Stimulated activated CD8-positive, alpha-beta memory T cell treated with anti-CD3 and anti-CD28 coated beads, Interleukin-15, amount 100 ng/mL, for 24 hours (primary cell): ENCODE measurements at places on chromosomes 11 and 22.

DNA sequence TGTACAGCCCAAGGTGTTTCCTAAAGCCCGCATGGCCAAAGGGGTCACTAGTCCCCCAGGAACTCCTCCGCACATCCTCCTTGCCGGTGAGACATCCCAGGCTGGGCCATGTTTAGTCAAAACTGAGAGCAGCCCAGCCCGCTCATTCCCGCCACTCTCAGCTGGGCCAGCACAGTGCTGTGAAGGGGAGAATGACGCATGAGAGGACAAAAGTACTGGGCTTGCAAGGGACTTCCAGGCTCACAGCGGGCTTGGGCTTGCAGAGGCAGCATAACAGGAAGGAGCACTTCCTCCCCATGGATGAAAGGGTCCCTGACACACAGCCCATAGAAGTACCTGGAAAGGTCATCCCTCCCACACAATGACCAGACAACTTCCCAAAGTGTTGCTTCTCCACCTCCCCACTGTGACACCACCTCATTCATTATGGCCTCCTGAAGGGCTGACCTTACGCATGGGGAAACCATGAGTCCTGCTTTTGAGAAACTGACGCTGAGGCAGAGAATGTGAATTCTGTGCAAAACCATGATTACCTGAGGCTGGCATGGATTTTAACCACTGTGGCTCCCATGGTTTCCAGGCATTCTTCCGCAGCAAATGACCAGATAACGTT, 19.1 kb downstream of the ETS1 start:
- DNase-seq = no peak

DNA sequence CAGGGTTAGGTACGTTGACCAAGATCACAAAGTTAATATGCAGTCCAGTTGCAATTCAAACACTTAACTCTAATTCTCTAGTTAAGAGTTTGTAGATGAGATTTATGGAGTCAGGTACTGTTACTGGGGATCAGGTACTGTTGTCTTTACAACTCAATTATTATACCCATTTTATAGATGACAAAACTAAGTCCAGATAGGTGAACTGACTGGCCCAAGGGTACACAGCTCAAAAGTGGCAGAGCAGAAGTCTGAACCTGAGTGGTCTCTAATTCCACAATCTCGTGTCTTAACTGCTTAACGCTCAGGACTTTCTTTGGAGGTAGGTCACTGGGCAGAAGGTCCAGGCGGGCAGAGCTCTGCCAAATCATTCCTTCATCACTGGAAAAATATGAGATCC, 77.5 kb downstream of the DSCAML1 start:
- no peak for DNase-seq

DNA sequence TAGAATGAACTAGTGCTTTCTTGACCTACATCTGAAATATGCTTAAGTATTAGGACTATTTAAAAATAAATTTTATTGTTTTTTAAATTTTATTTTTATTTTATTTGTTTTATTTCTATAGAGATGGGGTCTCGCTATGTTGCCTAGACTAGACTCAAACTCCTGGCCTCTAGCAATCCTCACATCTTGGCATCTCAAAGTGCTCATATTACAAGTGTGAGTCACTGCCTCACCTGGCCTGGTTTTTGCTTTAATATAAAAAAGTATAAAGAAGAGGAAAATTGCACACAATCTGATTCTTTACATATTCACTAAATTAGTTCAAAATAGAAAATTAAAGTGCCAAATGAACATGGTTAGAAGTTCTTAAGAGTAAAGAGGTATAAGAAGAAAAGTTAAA, 37.5 kb downstream of the HEPHL1 start:
- DNase-seq = no peak

DNA sequence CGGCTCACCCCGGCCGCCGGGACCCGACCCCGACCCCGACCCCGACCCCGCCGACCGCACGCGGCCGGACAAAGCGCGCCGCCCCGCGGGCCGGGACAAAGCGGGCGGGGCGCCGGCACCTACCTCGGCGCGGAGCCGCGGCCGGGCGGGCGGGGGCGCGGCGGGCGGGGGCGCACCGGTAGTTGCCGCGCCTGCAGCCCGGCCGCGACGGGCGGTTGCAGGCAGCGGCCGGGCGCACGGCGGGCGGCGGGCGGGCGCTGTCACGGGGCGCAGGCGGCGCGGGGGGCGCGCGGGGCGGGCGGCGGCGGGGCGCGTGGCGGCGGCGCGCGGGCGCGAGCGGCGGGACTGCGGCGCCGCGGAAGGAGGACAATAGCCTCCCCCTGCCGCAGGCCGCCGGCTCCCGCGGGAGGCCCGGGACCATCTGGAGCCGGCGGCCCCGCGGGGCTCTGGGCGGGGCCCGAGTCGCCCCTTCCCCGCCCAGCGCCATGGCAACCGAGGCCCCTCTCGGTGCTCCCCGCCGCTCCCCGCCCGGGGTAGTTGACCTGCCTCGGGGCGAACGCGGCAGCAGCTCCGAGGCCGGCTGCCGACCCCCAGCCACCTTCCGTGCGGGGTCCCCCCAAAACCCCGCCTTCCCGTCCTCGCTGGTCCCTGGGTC, 851 bp downstream of the SPTBN2 start:
- no peak for DNase-seq

DNA sequence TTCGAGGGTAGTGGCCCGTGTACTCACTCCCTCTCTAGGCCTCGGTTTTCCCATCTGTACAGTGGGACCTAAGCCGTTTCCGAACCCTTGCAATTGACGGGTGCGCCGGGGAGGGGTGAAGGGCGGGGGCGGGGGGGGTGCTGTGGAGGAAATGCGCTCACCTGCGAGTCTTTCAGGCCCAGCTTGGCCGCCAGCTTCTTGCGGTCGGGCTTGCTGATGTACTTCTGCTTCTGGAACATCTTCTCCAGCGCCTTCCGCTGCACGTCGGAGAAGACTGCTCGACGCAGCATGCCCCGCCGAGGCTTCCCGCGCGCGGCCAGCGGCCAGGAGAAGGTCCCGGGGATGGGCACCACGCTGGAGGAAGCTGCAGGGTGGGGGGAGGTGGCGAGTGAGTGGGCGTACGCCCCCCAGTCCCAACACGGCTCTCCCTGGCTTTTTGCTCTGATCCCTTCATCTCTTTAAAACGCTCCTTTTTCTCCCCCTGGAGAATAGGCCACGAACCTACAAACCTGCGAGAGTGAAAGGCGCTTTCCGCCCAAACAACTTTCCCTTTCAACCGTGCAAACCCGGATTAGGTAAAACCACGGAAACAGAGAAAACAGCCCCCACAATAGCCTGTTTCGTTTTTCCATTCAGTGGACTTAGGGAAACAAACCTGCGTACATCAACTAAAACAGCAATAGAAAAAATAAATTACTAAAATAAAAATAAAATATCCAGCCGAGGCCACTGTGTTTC, 3.2 kb downstream of the DBX1 start:
- no peak for DNase-seq

DNA sequence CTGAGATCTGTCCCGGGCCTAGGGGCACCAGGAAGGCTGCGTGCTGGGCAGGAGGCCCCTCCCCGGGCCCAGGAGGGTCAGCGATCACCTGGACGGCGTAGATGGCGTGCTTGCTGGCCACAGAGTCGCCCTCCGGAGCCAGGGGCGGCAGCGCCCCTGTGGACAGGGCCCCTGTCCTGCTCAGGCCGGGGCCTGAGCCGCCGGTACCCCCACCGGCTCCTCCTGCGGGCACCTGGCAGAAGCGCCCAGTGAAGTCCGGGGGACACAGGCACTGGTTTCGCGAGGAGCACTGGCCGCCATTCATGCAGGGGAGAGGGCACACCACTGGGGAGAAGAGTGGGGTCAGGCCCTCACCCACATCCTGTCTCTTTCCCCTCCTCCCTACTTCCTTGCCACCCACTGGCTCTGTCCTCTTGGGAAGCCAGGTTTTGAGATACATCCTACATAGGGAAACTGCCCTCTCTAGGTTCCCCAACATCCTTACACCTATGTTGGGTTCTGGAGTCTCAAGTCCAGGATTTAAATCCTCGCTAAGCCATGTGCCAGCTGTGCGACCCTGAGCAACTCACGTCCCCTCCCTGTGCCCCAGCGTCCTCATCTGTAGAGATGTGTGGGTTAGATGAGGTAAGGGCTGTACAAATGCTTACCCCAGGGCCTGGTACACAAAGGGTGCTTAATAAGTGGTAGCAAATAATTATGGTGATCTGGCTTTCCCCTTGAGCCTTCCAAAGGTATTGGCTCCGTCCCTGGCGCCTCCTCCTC, 3.9 kb downstream of the LTBP3 start:
- DNase-seq = no peak

- no peak for DNase-seq
Measured at GRCh38 chr11:10699072-10699471, 5.5 kb upstream of the IRAG1 start.

DNA sequence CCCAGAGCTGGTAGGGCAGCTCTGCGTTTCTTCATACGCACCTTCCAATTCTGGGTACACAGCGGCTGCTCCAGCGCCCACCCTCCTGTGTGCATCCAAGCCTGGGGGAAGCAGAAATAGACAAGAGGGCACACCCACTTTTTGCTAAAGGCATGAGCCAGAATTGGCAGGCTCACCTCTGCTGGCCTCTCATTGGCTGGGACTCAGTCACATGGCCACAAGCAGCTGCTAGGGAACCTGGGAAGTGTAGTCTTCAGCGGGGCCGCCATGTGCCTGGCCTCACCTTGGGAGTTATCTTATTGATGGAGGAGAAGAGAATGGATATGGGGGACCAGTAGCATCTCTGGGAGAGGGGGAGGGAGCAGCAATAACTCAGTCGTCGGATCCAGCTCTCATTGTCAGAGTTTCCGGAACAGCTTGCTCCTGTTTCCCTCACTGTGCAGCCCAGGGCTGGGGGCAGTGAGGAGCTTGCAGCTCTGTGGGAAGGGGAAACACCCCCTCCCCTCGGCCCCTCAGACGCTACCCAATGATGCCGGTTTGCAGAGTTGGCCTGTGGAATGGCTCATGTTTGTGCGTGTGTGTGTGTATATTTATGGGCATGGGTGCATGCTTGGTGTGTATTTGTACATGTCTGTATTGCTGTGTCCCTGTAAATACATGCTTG, 11.8 kb upstream of the MIEF1 start:
- peak; percentile 20 for DNase-seq

DNA sequence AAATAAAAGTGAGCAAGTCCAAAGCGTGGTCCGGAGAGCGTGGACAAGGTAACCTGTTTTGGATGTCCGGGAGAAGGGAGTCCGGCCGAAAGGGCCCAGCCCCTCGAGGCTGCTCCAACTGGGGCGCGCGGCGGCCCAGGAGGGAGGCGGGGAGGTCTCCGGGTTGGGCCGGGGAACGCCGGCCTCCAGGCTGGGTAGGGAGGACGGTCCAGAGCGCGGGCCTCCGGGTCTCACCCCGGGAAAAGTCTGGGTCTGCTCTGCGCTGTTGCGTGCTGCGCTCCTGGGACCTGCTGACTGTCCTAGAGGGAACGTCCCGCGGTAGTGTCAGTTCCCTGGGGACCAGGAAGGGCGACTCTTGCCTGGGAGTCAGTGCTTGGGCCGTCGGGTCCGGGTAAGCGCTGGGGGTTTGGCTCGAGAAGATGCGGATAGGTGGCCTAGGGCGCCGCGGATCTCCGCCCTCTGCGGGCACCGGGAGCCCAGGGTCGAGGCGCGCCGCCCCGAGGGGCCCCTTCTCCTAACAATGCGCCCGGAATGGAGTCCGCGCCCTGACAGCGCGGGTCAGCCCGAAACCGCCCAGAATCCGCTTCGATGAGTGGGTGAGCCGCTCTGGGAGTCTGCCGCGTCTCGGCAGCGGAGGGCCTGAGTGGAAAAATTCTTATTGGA, 988 bp upstream of the FLI1 start:
- no peak for DNase-seq

- DNase-seq = no peak
Measured at GRCh38 chr11:118524356-118524755, 2.9 kb upstream of the TTC36 start.

- DNase-seq = no peak
Measured at GRCh38 chr22:50548040-50548920, 2.6 kb downstream of the KLHDC7B start.
